ENCODE measurements at places on chromosomes 6 and 20.

- no peak for DNase-seq
Observed at GRCh38 chr6:168903613-168904345, 349.9 kb downstream of the THBS2 start.

GRCh38 chr6:9979996-9980395 is 434.9 kb downstream of the TFAP2A start:
- no peak for DNase-seq

GRCh38 chr6:36123270-36124139 is 6.8 kb upstream of the MAPK13 start:
- DNase-seq: peak; percentile 77

DNA sequence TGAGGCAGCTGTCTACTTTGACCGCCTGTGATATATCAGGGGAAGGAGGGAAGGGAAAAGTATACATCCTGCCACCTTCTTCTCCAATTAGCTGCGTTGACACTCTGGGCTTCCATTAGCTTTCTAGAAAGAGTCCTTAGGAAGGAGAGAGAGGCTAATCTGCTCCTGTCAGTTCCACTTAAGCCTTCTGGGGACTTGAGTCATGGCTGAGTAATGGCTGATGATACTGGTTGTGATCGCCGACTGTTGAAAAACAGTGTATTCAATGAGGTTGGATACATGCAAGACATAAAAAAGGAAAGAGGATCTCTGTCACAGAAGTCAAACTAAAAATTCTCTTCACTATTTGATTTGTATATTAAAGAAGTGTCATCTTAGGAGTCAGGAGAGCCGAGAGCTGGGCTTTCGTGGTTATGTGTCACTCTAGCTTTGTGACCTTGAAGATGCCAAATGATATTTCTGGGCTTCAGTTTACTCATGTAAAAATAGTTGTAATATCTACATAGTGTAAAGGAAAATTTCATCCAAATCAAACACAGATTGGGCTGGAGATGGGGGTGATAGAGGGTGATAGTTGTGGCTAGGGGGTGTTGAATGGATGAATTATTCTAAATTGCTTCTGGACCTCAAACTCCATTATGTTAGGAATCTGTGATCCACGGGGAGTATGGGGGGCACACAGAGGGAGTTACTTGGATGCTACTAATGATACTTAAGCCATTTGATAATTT is 189.0 kb downstream of the UST start:
- DNase-seq: peak; percentile 53

DNA sequence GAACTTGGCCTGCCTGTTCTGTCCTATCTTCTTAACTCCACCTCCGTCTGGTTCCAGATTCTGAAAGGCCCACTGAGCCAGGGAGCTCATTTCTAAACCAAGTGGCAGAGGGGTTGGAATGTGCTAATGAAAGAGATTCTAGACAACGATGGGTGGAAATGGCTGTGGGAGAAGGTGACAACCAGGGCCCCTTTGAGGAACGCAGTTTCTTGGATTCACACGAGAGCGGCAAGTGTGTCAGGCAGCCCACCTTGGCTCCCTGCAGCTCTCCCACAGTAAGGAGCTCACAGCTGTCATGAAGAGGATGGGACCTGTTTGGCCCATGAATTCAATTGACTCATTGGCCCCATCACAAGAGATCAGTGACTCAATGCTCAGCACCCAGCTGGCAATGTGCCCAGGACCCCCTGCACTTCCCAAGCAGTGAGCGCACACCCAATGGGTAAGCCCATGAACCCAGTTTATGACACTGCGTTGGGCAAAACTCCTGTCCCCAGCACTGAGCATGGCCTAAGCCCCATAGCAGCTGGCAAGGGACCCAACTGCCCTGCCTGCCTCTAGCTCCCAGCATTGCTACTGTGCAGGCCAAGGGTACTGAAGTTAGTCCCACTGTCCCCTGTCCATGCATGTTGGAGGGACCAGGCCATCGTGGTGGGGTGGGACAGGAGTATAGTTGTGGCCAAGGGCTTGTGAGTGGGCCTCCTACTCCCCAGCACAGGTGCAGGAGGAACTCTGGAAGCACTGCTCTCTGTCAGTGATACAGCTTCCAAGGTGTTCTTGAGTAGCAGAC is 16.4 kb downstream of the MRPS18A start:
- no peak for DNase-seq

- DNase-seq: no peak
Observed at GRCh38 chr6:135265278-135265677, 84.2 kb downstream of the MYB start.

GRCh38 chr6:101013612-101014195 is 132.6 kb upstream of the ASCC3 start:
- DNase-seq: no peak

DNA sequence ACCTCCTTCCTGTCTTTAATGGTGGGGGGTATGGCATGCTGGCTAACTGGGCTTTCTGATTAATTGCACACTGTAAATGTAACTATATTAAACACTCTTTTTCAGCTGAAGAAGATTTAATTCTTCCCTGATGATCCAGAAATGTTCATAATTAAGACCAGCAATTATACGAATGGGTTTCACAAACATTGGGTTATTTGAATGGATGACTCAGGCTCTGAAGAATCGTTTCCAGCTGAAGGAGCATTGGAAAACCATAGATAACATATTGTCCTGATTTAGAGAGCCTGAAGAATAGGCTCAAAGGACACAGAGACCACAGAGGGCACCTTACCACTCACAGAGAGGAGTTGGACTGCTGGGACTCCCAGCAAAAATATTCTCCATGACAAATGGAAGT is 130.7 kb upstream of the SSTR4 start:
- DNase-seq: no peak

GRCh38 chr6:96249755-96250154 is 234.0 kb downstream of the FUT9 start:
- no peak for DNase-seq
